ENCODE measurements at places on chromosomes 2 and 18. TPM values are rescaled to one million over a fixed set of nuclear protein-coding genes. Genes with fewer than 3 reads are reported as not detected.

The CKAP2L gene
- total RNA-seq, result 2.1 TPM

The SGO2 gene
- total RNA-seq, result 4.9 TPM

The MROH2A gene
- not detected for total RNA-seq

The ARHGEF33 gene
- 0.30 TPM for total RNA-seq

The CXCR1 gene
- total RNA-seq, result not detected

The FHOD3 gene
- 6.1 TPM for total RNA-seq

The TGIF1 gene
- 128 TPM for total RNA-seq

The TXNDC2 gene
- 0.07 TPM for total RNA-seq

The GCFC2 gene
- 12.3 TPM for total RNA-seq

The ABCG5 gene
- not detected for total RNA-seq

The SNTG2 gene
- 1.9 TPM for total RNA-seq

The DNAH6 gene
- 0.20 TPM for total RNA-seq

The CDKL4 gene
- total RNA-seq, result 0.34 TPM

The C2orf81 gene
- 2.1 TPM for total RNA-seq

The RAMP1 gene
- 9.1 TPM for total RNA-seq

The YWHAQ gene
- total RNA-seq, result 358 TPM

Data from astrocyte (in vitro differentiated cells and primary cell).